ENCODE measurements at places on chromosomes 7 and 10.

- DNase-seq: no peak
These were observed 504 bp upstream of the TRRAP start for GRCh38 chr7:98877692-98878364.

DNA sequence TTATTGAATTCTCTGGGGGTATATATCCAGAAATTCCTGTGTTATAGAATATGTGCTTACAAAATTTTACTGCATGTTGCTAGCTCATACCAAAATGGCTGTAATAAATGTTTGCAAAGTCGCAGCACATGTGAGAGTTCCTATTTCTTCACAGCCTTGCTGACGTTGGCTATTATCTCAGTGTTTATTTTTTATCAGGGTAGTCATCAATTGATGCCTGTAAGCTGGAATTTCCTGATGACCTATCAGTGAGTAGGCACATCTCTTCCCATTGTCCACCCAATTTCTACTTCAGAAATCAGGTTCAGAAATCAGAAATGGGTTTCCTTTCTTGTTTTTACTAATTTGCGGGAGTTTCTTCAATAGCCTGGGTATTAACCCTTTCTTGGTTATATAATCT, 268.1 kb upstream of the FZD8 start:
- DNase-seq: no peak

- DNase-seq: no peak
These were observed 11.4 kb upstream of the AKR1D1 start for GRCh38 chr7:138064856-138065357.

GRCh38 chr7:44390701-44391100, 65.3 kb upstream of the CAMK2B start:
- no peak for DNase-seq

GRCh38 chr10:77091597-77092165, 545.9 kb downstream of the KCNMA1 start:
- no peak for DNase-seq

- no peak for DNase-seq
These were observed 112.2 kb downstream of the MYO3A start for GRCh38 chr10:26046073-26046700.

GRCh38 chr7:112143582-112143981, 62.6 kb downstream of the DOCK4 start:
- no peak for DNase-seq

DNA sequence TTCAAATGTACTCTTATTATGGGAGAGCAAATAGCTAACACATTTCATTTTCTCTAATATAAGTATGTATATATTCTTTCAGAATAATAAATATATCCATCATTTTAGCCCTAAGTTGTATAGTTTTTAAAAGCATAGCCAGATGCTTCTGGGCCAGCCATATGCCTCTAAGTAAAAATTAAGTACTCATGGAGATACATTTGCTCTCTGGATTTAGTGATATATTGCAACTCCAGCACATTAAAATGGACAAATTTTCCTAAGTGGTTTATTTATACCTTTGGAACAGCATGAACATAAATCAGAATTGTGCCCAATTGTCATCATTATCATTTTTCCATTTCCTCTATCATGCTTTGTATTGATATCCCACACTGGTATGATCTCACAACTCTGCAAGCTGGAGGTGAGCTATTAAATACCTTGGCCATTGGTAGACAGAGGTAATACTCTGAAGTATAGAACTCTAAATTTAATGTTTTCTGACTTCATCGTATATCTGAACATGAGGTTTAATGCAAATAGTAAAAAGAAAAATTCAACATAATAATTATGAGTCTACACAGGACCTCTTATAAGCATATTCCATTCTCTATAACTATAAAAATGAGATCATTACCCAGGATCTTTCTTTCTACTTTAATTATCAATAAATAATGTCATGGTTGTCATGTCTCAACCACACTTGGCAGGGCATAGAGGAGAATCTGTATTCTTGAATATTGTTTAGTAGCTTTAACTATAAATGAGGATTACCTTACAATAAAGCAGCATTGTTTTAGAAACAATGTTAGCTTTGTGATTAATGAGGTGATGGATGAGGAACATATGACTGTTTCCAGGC, 90.8 kb downstream of the AGMO start:
- DNase-seq: no peak

- DNase-seq: no peak
These were observed 32.2 kb upstream of the COL13A1 start for GRCh38 chr10:69769395-69769992.

DNA sequence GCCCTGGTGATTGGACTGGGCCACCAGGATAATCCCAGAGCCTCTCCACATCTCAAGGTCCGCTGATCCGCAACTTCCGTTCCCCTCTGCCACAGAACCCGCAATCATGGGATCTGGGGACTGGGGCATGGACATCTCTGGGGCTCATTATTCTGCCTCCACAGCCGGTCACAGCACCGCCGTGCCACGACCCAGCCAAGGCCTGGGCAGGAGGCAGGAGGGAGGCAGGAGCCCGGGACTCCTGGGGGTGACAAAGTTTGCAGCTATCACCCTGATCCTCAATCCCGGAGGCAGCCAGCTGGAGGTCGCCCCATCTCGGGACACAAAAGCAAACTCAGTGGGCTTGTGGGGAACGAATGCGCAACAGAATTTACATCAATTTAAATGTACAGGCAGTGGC, 42.9 kb upstream of the TNRC18 start:
- no peak for DNase-seq

- DNase-seq: no peak
These were observed 304.6 kb downstream of the TNS3 start for GRCh38 chr7:47277321-47277781.

DNA sequence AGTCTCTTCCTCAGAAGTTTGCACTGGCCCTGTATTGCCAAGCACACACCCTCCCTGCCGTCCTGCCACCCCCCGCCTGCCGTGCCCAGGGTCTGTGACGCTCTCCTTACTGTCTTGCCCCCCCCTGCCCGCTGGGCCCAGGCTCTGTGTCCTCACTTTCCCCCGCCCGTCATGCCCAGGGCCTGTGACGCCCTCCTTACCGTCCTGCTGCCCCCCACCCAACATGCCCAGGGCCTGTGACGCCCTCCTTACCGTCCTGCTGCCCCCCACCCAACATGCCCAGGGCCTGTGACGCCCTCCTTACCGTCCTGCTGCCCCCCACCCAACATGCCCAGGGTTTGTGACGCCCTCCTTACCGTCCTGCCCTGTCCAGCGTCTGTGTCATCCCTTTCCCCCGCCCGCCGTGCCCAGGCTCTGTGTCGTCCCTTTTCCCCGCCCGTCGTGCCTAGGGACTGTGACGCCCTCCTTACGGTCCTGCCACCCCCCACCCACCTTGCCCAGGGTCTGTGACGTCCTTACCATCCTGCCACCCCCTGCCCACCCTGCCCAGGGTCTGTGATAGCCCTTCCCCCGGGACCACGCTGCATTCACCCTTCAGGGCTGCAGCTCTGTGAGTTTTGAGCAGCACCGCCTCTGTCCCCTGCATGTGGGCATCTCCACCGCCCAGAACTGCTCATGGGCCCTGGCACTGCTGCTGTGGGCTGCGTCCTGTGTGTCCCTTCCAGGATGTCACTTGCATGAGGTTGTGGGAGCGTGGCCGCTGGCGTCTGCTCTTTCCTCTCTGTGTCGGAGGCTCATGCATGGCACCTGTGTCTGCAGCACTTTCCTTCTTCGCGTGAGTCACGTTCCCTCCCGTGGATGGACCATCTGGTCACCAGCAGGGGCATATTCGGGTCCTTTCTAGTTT, 19.3 kb upstream of the PRKAR1B start:
- DNase-seq: no peak

- no peak for DNase-seq
These were observed 40.5 kb downstream of the ANLN start for GRCh38 chr7:36430186-36430585.

DNA sequence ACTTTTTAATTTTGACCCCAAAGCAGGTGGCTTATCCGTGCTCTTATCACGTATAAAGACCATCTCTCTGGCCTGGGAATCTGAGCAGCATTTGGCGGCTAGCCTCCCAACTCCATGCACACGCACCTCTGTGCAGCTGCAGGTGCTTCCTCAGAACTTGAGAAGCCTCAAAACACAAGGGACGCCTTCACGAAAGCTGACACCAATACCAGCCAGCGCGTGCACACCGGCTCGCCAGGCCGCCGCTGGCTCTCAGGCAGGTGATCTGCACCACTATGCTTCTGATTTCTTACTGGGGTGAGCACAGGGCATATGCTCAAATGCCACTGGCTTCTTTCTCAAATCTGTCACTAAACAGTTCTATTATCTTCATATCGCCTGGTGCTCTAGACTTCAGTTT, 145.0 kb downstream of the PARD3 start:
- DNase-seq: no peak

DNA sequence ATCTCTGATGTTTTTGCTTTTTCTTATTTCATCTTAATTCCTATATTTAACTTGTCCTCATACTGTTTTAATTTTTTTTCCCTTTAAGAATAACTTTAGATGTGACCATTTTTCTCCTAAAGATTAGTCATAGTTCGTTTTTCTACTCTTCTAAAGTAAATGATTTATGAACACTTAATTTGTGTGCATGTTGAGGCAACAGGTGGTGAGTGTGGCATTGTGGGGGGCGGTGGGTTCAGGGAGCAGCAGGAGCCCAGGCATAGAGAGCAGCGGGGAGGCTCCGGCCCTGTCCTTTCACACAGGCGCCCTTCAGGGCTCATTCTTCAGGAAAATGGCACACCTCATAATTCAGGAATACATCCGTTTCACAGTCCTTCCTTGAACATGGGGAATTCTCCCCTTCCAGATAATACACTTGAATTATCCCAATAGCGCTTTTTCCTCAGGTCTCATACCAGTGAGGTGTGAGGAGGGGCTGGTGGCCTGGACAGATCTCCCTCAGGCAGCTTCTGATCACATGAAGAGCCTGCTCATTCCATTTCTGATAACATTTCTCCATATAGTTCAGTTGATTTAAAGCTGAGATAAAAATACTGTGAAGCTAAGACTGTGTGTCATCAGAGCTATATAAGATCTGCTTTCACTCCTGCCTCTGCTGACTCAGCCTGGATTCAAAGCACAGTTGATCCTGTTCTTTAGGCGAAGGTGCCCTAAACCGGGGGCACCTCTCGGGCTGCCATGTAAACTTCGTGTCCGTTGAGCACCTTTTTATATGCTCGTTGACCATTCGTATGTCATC, 40.2 kb downstream of the CUL1 start:
- peak; percentile 30 for DNase-seq

- DNase-seq: no peak
These were observed 68.0 kb upstream of the ZNF438 start for GRCh38 chr10:31099664-31100063.

- peak; percentile 4 for DNase-seq
These were observed 339.8 kb upstream of the LRRTM3 start for GRCh38 chr10:66586073-66586472.

- peak; percentile 91 for DNase-seq
These were observed at the start of gene CFAP69 for GRCh38 chr7:90244909-90245851. Gene CFAP69, plus strand, starts transcription at chr7:90245174. Its CDS starts 251 bp downstream, at chr7:90245425.

DNA sequence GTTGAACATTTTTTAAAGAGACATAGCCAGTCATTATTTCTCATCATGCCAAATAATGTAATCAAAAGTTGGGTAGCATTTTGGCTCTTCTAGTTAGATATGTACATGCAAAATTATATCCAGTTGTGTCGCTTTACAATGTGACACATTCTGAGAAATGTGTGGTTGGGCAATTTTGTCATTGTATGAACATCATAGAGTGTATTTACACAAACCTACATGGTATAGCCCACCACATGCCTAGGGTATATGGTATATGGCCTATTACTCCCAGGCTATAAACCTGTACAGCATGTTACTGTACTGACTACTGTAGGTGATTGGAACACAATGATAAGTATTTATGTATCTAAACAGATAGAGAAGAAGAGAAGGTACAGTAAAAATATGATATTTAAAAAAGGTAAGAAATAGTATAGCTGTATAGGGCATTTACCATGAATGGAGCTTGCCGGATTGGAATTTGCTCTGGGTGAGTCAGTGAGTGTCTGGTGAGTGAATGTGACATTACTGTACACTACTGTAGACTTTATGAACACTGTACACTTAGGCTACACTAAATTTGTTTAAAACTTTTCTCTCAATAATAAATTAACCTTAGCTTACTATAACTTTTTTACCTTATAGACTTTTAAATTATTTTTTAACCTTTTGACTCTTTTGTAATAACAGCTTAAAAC, 16.5 kb downstream of the ZNF365 start:
- no peak for DNase-seq

DNA sequence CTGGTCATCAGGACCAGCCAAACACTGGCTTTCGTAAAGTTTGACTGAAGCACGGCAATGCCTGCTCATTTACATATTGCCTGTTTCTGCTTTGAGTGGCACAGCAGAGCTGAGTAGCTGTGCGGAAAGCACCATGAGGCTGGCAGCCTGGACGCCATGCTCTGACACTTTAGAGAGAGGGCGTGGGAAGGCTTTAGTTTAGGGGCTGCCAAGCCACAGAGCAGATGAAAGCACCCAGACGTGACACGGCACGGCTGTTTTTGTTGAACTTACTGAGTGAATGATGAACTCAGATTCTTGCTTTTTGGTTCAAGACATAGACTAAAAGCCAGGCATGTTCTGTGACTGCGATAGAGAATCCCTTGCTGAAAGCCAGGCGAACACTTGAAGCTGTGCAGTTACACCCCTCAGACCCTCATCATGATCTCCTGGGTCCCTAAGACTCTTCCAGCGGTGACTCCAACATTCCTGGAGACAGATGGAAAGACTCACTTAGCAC, 182.1 kb downstream of the ZMYND11 start:
- no peak for DNase-seq
